SW480 (cell line): ENCODE measurements at places on chromosomes 3 and 15.

DNA sequence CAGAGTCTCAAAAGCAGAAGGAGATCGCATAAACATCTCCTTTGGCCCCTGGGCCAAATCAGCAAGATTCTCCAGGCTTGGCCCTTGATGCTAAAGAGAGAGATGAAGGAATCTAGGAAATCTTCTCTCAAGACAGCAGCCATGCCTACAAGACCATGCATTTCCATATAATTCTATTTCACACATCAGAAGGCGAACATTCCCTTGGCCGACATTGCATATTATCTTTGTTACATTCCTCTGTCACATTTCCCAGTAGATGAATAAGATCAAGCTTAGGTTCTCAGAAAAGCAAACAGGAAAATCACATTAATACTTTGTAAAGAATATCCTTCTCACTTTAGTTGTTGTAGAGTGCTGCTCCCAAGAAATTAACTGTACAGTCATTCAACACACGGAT is 21.3 kb downstream of the GASK1A start:
- no peak for DNase-seq

- no peak for DNase-seq
These were observed 345.7 kb downstream of the CNTN3 start for GRCh38 chr3:74268753-74269152.

DNA sequence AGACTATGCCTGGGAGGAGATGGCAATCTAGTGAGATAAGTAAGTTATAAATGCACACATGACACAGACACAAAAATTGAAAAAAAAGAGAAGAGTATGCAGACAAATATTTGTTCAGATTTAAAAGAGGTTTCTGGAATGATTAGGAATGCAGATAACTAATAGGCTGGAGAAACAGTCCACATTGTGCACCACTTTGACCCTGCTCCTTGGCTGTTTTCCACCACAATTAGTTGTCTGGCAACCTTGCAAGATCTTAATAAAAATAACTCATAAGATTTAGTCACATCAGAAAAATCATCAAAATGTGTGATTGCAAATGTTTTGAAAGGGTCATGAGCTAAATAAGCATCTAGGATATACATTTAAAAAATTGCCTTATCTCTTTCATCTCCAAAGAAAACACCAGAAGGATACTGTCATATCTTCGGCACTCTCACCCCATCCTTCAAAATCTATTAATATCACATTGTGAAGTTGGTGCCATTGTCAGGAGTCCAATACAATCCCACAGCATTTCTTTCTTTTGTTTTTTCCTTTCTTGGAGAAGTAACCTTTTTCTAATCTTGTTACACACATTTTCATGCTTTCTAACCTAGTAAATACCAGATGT is 153.7 kb upstream of the KCNMB2 start:
- no peak for DNase-seq

GRCh38 chr3:163548015-163548414 is 1530.3 kb downstream of the SI start:
- no peak for DNase-seq

GRCh38 chr15:83144771-83145170 is 37.3 kb downstream of the TM6SF1 start:
- DNase-seq = no peak

GRCh38 chr3:41581700-41582099 is 380.2 kb downstream of the ULK4 start:
- DNase-seq = no peak

DNA sequence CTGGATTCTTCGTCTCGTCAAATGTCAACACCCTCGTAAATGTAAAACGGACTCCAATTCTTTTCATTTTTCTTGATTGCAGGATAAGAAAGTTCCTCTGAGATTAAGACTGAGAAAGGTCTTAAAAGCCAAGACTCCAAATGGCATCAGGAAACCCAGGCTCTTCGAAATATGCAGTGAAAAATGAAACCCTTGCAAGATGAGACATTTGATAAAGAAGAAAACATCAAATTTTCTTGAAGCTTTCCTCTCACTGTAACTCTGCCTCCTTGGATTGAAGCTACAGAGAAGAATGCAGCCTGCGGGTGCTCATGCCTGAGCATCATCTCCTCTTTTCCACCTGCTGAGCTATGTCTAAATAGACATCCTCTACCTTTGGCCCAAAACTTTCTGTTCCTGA is 342.4 kb upstream of the THBS1 start:
- no peak for DNase-seq

DNA sequence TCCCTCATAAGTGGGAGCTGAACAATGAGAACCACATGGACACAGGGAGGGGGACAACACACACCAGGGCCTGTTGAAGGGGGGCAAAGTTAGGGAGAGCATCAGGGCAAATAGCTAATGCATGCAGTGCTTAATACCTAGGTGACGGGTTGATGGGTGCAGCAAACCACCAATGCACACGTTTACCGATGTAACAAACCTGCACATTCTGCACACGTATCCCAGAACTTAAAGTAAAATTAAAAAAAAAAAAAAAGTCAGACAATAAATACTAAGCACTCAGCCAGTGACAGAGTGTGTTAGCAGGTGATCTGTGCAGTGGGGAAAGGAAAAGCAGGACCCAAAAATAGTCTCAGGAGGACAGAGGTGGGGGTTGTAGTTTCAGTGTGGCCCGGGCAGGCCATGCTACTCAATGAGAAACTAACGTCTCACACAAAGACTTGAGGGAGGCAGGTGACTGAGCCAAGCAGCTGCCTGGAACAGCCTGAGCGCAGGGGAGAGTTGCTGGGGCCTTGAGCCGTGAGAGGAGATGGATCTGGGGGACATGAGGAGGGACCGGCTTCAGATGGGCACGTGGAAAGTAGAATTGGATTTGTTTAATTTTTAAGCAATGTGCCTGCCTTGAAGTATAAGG is 18.4 kb downstream of the ANKDD1A start:
- no peak for DNase-seq

DNA sequence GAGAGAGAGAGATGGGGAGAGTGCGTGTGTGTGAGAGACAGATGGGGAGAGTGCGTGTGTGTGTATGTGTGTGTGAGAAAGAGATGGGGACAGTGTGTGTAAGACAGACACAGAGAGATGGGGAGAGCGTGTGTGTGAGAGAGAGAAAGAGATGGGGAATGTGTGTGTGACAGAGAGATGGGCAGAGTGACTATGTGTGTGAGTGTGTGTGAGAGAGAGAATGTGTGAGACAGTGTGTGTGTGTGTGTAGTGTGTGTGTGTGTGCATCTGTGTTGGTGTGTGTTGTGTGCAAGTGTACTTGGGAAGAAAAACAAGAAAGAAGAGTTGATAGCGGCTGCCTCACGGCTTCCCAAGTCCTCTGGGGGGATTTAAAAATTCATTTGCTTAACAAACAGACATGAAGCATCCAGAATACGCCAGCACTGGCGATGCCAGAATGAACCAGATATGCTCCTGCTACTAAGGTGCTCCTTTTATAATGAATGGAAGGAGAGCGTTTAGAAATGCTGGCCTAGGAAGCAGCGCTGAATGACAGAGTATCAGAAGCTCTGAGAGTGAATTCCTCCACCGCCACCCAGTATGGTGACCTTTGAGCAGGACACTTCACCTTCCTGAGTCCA is 186.1 kb upstream of the TSC22D2 start:
- DNase-seq = no peak

DNA sequence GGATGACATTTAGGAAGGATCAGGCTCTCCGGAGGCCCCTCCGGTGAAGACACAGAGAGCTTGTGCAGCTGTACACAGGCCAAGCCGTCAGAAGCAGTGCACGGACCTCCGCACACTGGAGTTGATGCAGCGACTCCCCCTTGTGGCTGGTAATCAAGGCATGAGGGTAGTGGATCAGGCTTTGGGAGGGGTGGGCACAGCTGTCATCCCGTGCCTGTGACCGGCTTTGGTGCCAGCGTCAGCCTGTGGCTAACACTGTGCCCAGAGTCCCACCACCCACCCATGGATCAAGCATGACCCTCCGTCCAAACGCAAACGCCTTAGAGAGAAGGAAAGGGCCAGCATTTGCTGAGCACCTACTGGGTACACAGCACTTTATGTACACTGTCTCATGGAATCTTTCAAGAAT is 8.2 kb upstream of the GRIP2 start:
- DNase-seq = peak; percentile 50

- DNase-seq = peak; percentile 67
These were observed 56.9 kb upstream of the NR2C2 start for GRCh38 chr3:14890476-14890875.

GRCh38 chr15:81411051-81411450 is 37.0 kb upstream of the TMC3 start:
- DNase-seq = no peak

- DNase-seq = peak; percentile 47
These were observed 427.5 kb downstream of the VGLL3 start for GRCh38 chr3:86563400-86563970.

GRCh38 chr3:128222796-128223385 is 69.6 kb downstream of the EEFSEC start:
- no peak for DNase-seq
